ENCODE measurements at places on chromosomes 4 and X.

- DNase-seq: no peak
These were observed 591 bp upstream of the ACSL4 start for GRCh38 chrX:109733613-109734083.

- no peak for DNase-seq
These were observed 257.3 kb downstream of the ZIC3 start for GRCh38 chrX:137823257-137823656.

DNA sequence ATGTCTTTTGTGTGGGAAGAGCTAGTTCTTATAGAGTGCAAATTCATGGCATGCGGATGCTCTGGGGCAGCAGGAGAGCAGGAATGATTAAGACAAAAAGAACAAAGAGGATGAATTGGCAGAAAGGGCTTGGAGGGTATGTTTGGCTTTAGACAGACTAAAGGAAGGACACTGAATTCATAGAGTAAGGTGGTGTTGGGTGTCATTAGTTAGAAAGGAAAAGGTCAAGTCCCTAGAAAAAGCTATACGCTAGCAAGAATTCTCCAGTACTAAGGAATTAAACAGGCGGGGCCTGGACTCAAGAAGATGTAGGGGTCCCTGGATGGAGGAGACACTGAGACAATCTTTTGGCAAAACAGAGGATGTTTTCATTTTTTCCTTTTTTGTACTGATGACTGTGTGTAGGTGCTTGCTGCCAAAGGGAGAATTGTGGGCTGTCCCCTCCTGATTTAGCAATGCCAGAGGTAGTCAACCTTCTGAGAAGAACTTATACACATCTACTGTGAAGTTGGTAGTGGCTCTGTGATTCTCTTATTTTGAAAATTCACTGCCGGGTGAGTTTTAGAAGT, 391.0 kb downstream of the SPRY1 start:
- DNase-seq: no peak

DNA sequence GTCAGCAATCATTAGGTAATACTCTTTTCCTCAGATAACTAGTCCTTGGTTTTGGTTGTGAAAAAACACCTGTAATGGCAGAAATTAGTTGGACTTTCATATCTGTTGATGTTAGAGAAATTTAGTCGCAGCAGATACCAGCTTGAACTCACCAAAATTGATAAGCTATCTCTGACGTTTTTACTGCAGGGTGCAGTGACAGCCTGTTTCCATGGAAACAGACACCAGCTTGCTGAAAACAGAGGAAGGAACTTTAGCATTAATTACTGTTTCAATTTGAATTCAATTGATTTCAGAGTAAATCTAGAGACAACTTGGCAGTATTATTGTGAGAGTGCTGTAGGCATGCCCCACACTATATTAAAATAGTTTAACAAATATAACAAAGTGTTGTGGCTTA, 246.5 kb downstream of the PPP1R2C start:
- DNase-seq: no peak

GRCh38 chr4:83153417-83153816, 38.9 kb upstream of the PLAC8 start:
- no peak for DNase-seq

DNA sequence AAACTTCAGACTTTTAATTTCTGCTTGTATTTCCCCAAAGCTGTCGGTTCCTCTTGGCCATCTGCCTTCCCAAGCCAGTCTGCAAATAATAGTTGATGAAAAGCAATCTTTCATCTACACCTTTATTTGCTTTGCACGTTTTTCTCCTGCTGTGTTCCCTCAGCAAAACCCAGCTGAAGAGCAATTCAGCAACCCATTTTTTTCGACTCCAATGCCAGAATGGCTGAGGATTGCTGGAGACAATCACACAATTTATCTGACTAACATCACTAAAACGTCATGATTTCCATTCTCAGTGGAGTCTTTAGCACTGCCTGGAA, 94.3 kb downstream of the GPRIN3 start:
- no peak for DNase-seq

DNA sequence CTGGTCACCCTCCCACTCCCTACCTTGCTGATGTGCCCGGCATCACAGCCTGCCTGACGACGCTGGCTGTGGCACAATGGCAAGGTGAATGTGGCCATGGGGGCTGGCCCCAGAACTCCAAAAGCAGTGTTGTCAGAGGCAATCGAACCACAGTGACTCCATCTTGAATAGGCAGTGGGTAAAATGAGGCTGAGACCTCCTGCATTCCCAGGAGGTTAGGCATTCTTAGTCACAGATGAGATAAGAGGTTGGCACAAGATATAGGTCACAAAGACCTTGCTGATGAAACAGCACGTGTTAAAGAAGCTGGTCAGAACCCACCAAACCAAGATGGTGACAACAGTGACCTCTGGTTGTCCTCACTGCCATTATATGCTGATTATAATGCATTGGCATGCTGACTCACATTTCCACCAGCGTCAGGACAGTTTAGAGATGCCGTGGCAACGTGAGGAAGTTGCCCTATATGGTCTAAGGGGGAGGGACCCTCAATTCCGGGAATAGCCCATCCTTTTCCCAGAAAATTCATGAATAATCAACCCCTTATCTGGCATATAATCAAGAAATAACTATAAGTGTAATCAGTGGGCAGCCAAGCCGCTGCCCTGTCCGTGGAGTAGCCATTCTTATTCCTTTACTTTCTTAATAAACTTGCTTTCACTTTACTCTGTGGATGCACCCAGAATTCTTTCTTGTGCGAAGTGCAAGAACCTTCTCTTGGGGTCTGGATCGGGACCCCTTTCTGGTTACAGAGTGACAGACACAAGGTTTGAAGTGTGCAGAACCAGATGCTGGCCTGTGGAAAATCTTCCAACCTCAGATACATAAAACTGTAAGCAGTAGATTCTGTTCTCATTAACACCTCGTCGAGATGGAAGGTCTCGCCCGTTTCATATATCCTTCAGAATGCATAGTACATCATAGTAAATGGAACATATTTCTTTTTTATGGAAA, 26.8 kb upstream of the CLDN24 start:
- DNase-seq: peak; percentile 96

DNA sequence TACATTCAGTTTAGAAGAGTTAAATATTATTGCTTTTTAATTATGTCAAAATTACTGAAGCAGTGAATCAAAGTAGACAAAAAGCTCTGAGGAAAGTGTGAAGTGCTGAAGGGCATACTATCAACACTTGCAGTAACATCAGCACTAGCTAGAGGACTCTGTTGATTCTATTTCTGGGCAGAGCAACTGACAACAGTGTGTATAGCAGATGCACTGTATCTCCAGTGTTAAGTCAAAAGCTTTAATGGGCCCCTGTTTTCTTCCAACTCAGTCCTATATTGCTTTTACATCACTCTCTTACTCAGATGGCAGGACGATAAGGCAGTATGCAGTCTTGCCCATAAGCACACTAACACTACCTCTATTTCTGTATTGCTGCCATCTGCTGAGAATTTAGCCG, 435.2 kb upstream of the AMOT start:
- no peak for DNase-seq

DNA sequence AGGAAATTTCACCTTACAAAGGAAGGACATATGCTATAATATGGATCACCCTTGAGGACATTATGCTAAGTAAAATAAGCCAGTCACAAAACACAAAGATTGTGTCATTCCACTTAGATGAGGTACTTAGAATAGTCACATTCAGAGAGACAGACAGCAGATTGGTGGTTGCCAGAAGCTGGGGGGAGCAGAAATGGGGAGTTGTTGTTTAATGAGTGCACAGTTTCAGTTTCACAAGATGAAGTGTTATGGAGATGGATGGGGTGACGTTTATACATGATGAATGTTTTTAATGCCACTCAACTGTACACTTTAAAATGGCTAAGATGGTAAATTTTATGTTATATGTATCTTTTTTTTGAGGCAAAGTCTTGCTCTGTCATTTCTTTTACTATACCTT, 14.8 kb upstream of the SPON2 start:
- no peak for DNase-seq

DNA sequence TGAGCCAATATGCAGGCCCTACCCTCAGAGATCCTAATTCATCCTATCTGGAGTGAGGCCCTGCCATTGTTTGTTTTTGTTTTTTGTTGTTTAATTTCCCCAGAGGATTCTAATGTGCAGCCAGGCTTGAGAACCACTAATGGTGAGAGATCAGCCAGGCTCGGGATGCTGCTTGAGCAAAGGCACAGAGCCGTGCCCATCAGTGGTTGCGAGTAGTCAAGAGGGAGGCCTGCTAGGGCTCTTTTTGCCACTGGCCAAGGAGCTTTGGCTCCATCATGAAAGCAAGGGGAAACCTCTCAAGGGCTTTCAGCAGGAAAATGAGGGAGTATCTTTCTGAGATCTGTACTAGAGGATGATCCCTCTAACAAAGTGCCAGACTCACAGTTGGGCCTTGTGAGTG, 2.7 kb downstream of the TCEANC start:
- DNase-seq: no peak
